Sigmoid colon (tissue), 7 donors: ENCODE measurements at places on chromosomes 3 and 15. TPM values are rescaled to one million over a fixed set of nuclear protein-coding genes. Genes with fewer than 3 reads are reported as not detected.

DNA sequence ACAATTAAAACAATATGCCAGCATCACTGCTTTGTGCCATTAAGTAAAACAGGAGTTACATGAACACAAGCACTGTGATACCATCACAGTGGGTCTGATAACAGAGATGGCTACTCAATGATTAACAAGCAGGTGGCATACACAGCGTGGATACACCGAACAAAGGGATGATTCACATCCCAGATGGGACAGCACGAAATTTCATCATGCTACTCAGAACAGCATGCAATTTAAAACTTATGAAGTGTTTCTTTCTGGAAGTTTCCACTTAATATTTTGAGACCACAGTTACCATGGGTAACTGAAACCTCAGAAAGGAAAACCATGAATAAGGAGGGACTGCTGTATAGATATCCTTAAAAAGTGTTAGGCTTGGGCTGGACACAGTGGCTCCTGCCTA is 44.5 kb downstream of the SLC24A1 start:
- H3K27me3 ChIP-seq, result no peaks in the 10 kb centered on the region
- H3K4me3 ChIP-seq, result no peak overlapping the region
- H3K36me3 ChIP-seq, result no peaks in the 10 kb centered on the region
- no peak overlapping the region for H3K27ac ChIP-seq
- DNase-seq, result no peak

DNA sequence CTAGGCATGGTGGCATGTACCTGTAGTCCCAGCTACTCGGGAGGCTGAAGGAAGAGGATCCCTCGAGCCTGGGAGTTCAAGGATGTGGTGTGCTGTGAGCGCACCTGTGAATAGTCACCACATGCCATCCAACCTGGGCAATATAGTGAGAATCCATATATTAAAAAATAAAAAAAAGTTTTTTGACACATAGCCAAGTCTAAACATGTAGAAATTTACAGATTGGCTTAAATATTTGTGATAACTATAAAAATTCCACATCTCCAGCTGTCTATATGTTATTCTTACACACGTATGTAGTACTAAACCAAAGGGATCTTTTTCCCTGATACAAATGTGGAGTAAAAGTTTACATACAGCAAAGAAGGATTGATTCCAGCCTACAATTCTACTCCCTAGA is 119.7 kb downstream of the CNTN4 start:
- no peak overlapping the region for H3K27ac ChIP-seq
- no peak overlapping the region for H3K4me3 ChIP-seq
- no peaks in the 10 kb centered on the region for H3K4me1 ChIP-seq
- no peaks in the 10 kb centered on the region for H3K27me3 ChIP-seq
- no peak for DNase-seq

GRCh38 chr15:64180235-64180824 is 17.5 kb upstream of the PPIB start:
- no peak overlapping the region for H3K27ac ChIP-seq
- no peak overlapping the region for H3K4me3 ChIP-seq
- H3K36me3 ChIP-seq, result no peaks in the 10 kb centered on the region
- H3K27me3 ChIP-seq, result no peaks in the 10 kb centered on the region
- H3K4me1 ChIP-seq, result no peaks in the 10 kb centered on the region

GRCh38 chr15:71414853-71415252 is 299.6 kb downstream of the THSD4 start:
- no peaks in the 10 kb centered on the region for H3K4me1 ChIP-seq
- H3K36me3 ChIP-seq, result no peaks in the 10 kb centered on the region
- H3K4me3 ChIP-seq, result no peak overlapping the region
- no peak for DNase-seq

- no peak overlapping the region for H3K4me3 ChIP-seq
- H3K27ac ChIP-seq, result no peak overlapping the region
- DNase-seq, result no peak
- H3K36me3 ChIP-seq, result no peaks in the 10 kb centered on the region
- no peaks in the 10 kb centered on the region for H3K4me1 ChIP-seq
Observed at GRCh38 chr3:142272200-142272891, 47.0 kb upstream of the GK5 start.

DNA sequence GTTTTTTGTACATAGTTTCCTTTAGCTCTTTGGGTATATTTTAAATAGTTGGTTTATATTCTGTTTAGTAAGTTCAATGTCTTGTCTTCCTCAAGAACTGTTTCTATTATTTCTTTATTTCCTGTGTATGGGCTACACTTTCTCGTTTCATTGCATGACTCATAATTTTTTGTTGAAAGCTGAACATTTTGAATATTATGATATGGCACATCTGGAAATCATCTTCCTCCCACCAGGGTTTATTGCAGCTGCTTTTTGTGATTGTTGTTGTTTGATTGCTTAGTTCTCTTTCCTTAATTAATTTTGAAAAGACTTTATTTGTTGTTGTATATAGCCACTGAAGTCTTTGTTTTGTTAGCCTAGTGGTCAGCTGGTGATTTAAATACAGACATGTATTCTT is 43.8 kb downstream of the LSM3 start:
- no peak overlapping the region for H3K4me3 ChIP-seq
- no peak overlapping the region for H3K27ac ChIP-seq
- H3K4me1 ChIP-seq, result no peaks in the 10 kb centered on the region
- no peak for DNase-seq
- H3K36me3 ChIP-seq, result no peaks in the 10 kb centered on the region

Gene C3orf20
- total RNA-seq, result 0.16 TPM

DNA sequence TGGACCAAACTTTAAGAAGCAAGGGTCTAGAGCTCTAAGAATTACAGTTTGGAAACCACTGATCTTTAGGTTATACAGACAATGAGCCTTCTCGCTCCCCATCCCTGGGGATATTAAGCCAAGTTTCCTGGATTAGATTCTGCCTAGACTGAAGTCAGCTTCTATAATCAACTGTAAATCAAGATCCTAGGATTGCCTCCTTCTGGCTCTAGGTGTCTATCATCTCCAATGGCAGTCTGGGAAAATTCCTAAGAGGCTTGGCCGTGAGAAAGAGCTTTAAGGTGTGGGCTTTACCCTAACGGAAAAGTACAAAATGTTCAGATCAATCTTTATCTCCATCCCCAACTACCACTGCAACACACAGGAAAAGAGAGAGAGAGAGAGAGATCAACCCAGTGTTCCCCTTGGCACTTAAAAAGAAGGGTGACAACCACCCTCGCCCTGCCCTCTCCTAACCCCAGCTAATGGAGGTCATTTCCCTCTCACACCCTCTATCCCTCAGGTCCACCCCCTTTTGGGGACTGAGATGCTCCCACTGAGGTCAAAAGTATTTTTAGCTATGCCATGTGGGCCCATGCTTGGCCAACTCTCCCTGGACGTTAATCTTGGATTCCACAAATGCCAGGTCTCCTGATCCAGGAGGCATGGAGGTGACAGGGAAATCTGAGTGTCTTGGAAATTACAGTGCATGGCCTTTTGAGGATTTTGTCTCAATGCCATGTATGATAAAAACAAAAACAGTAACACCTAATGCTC is 202.8 kb upstream of the BCL6 start:
- H3K27ac ChIP-seq, result no peak overlapping the region
- no peak for DNase-seq
- no peaks in the 10 kb centered on the region for H3K36me3 ChIP-seq
- no peaks in the 10 kb centered on the region for H3K4me1 ChIP-seq
- no peak overlapping the region for H3K4me3 ChIP-seq

Gene SERPINI2
- total RNA-seq, result 0.27 TPM

GRCh38 chr15:58355973-58356372 is 75.8 kb upstream of the LIPC start:
- H3K27me3 ChIP-seq, result no peaks in the 10 kb centered on the region
- H3K27ac ChIP-seq, result no peak overlapping the region
- no peak for DNase-seq
- no peaks in the 10 kb centered on the region for H3K36me3 ChIP-seq
- H3K4me1 ChIP-seq, result peaks cover 7% of the 10 kb centered on the region
- H3K4me3 ChIP-seq, result no peak overlapping the region

Gene TUSC7
- not detected for total RNA-seq
